Germinal center (tissue), 1 donor: ENCODE measurements at places on chromosomes 7 and 10.

- DNase-seq: no peak
Observed at GRCh38 chr7:151410405-151411390, 860 bp upstream of the WDR86 start.

DNA sequence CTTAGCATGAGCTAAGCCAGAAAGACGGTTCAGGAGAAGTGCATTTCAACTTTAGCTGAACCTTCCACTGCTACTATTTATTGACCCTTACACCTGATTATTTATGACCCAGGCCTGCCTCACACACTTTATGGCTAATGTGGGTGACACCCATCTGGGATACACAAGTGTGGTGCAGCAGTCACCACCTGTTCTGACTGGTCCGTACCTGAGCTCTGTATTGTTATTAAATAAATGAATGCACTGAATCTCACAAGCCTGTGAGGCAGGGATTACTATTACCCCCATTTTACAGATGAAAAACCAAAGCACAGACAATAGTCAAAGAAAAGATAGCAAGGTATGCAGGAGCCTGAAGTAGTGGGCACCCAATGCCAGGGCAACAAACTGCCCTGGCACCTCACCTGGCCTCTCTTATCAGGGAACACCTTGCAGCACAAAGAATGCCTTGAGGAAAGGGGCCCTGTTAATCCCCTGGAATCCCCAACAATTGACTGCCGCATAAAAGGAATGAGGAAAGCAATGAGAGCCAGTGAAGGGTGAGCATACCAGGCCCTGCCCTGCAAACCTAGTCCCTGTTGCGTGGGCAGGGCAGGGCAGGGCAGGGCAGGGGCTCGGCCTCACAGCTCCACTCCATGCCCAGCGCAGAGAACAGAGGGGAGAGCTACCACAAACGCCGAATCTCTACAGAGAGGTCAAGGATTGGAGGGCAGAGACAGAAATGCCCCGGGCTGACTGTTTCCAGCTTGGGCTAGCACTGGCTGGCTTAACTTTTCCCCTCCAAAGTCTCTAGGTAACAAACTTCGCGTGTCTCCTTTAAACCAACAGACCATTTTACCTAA is 1.3 kb downstream of the ANXA11 start:
- DNase-seq: no peak

- no peak for DNase-seq
Observed at GRCh38 chr7:30837581-30837980, 66.4 kb downstream of the MINDY4 start.

- no peak for DNase-seq
Observed at GRCh38 chr7:155693826-155694225, 49.4 kb downstream of the RBM33 start.

DNA sequence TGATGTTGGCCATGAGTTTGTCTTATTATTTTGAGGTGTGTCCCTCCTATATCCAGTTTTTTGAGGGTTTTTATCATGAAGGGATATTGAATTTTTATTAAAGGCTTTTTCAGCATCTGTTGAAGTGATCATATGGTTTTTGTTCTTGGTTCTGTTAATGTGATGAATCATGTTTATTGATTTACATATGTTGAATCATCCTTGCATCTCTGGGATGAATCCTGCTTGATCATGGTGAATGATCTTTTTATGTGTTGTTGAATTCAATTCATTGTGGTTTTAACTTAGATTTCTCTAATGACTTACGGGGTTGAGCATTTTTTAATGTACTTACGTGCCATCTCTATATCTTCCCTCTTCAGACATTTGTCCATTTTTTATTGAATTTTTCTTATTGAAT is 22.9 kb downstream of the DLD start:
- DNase-seq: no peak

- no peak for DNase-seq
Observed at GRCh38 chr10:95176101-95176500, 17.9 kb upstream of the ACSM6 start.

DNA sequence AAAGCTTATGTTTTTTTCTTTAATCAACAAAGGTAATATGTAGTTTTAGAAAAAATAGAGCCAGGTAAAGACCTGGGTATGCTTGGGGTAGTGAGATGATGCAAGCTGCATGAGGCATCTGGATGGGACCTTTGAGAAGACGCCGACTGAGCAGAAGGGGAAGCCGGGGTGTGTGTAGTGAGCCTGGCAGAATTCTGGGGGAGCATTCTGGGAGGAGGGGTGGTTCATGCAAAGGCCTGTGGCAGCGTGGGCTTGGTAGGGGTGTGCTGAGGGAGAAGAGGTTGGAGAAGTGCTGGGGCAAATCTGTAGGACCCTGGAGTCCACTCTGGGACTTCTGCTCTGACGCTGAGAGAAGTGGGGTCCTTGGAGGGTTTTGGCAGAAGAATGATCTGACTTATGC is 33.9 kb upstream of the SHH start:
- no peak for DNase-seq

DNA sequence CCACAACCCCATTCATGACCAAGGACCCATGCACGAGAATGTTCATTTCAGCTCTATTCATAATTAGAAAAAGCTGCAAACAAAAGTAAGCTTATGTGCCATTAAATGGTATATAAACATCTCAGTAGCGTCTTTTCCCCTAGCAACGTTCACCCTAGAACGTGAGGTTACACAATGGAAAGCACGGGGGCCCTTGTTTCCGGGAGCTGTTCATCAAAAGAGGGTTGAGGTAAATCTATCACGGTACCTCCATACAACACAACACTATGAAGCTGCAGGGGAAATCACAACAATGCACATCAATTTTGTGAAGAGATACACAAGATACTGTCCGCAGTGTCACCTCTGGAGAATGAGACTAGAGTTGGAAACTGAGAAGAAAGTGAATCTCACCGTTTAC is 80.9 kb upstream of the DDC start:
- no peak for DNase-seq

DNA sequence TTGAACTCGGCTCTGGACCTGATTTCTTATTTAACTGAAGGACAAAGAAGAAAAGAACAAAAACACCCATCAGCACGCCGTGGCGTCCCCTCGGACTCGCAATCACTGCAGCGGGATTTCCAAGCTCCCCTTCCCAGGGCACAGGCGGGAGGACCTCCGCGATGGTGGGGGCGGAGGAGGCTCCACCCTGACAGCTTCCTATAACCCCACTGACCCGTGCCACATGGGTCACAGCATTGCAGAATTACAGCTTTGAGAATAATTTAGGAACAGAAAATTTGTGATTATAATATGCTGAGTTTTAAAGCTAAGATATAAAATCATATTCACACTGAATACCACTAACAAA is 129.7 kb upstream of the SEC61G start:
- DNase-seq: no peak

DNA sequence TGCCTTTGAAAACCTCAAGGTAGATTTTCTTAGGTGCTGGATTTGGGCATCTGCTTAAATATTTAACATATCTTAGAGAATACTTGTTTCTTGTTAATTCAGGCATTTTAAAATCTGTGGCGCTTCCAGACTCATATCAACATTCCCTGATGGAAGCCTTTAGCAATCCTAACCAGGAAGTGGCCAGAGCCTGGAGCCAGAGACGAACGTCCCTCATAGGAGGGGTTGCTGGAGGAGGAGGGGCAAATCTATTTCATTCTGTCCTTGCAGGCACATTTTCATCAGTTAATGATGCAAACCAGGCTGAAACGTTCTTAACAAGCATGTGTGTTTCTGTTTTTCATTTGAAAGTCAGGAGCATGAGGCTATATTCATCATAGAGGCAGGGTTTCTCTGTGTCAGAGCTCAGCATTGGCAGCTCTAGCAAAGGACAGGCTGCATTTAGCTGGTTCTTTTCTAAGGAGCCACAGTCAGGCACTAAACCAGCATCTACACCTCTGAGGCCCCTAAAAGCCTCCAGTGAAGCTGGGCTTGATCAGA is 17.8 kb upstream of the IFIT2 start:
- DNase-seq: no peak

DNA sequence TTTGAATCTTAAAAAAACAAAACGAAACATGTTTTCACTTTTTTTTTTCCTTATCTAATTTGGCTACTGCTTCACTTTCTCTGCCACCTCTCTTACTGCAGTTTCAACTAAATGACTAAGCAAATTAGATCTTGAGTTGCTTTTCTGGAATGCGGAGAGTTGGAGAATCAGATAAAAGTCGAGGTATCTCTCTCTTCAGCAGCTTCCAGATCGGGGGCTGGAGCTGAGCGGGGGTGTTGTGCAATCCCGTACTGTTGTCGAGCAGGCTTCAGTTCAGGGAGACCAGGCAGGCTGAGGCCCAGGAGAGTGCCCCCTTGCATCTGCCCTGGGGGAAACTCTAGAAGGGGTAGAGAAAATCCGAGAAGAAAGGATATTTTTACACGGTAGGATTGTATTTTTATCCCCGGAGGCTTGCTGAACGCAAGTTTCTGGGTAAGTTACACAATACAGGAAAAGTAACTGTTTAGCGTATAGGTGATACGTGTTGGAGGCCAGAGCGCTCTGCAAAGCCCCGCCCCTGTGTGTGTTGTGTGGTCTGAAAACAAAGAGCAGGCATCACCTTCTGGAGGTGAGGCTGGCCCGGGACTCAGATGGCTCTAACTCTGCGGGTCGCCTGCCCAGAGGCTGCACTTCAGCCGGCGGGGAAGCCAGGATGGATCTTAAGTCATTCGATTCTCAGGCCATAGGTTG is 116.6 kb downstream of the KLF6 start:
- DNase-seq: peak; percentile 28

DNA sequence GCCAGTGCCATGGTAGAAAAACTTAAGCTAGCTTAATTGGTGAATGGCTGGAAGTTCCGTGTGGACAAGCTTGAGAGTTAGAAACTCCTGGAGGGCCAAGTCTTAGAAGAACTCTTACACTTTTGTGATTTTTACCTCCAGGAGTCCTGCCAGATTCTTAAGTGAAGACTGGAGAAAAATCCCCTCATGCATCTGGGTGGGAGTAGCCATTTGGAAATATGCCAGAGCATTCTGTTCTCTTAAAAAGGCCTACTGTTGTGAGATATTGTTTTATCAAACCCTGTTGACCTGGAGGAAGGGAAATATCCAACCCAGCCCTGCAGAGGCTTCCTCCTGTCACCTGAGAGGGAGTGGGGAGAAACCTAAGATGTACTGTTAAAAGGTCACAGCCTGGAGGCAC is 17.6 kb upstream of the MCM10 start:
- no peak for DNase-seq

DNA sequence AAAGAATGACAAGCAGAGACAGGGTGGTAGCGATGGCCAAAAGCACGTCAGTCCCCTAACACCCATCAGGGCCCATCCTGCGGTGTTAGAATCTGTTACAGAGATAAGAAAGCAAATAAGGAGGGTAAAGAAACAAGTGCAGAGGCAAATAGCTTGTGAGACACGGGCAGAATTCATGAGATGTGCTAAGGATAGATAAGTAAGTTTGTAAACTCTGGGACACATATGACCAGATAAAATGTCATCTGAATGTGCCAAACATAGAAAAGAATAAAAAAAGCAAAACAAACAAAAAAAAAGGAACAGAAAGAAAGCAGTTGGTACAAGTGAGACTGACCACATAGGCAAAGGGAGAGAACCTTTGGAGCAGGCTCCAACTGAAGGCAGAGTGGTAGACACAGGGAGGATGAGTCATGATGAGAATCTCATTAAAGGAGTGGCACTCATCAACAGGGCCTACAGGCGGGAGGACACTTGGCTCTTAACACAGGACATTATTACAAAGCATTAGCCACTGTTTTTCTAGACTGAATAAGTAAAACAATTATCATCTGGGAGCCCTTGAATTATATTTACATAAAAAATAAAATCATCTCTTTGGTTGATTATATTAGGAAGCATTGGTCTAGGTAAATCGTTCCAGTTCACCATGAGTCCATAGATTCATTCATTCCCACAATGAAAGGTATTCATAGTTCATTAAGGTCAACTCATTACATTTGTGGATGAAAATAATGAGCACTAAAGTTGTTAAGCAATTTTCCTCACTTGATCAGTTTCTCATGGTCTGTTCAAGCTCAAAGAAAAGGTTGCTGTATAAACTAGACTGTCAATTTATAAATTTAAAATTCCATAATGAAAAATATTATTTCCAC is 21.5 kb upstream of the EPHB6 start:
- DNase-seq: no peak

- DNase-seq: no peak
Observed at GRCh38 chr7:153432063-153432462, 620.1 kb upstream of the DPP6 start.

DNA sequence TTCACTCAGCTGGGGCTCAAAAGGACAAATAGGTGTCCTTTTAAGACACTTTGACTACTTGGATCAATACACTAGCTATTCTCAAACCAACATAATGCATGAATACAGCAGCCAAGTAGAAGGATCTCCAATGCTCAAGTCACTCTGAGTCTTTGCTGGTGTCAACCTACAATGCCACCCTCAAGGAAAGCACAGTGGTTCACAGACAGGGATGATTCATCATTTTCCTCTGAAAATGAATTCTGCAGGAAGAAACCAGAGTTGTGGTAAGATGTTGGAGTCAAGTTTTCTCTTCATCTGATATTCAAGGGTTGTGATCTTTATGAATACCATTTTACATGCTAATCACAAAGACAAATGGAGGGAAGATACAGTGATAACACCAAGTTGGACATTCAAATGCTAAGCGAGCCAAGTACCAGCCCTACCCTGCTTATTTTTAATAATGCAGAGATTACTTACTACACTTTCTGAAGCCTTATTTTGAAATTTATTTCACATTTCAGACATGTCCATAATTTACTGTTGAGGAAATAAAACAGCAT is 143.1 kb upstream of the FGFR2 start:
- no peak for DNase-seq

DNA sequence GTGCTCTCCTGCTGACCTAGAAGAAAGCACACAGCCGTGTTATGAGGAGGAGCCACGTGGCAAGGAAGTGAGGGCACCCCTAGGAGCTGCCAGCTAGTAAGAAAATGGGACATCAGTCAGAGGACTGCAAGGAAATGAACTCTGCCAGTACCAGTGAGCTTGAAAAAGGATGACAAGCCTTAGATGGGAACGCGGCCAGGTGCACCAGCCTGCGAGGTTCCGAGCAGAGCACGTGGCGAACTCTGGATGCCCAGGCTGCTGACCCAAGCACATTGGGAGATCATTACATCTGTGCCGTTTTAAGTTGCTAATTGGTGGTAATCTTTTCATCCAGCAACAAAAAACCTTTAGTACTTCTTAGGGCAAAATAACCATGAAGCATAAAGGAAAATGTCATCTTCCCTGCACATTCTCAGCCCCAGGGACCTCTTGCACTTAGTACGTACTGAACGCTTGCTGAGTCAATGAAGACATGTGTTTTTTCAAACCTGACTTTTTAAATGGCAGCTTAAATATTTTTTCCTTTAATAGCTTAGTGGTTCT is 69.4 kb downstream of the AMZ1 start:
- DNase-seq: no peak

- no peak for DNase-seq
Observed at GRCh38 chr7:380711-381210, 90.8 kb downstream of the FOXL3 start.

DNA sequence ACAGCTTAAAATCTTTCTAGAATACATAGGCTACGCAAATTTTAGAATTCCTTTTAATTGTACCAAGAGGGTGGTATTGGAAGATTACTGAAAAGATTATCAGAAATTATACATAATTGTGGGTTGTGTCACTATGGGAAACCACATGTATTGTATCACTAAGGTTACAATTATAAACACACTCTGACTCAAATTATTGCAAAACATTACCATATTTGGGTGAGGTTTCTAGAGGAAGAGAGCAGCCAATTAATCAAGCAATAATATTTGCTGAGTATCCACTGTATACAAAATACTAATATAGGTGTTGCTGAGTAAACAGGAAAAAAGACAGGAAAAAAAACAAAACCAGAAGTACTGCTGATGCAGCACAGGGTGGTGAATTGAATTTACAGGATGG is 3.1 kb upstream of the CAPZA2 start:
- no peak for DNase-seq

- DNase-seq: peak; percentile 36
Observed at GRCh38 chr7:28685644-28686417, 272.3 kb downstream of the TRIL start.
